ENCODE measurements at places on chromosomes 7 and 10. TPM values are rescaled to one million over a fixed set of nuclear protein-coding genes. Genes with fewer than 3 reads are reported as not detected.

STEAP1 gene
- polyA plus RNA-seq: 1.7 TPM

- no peak for DNase-seq
Observed at GRCh38 chr10:110481919-110482318, 15.8 kb upstream of the DUSP5 start.

DNA sequence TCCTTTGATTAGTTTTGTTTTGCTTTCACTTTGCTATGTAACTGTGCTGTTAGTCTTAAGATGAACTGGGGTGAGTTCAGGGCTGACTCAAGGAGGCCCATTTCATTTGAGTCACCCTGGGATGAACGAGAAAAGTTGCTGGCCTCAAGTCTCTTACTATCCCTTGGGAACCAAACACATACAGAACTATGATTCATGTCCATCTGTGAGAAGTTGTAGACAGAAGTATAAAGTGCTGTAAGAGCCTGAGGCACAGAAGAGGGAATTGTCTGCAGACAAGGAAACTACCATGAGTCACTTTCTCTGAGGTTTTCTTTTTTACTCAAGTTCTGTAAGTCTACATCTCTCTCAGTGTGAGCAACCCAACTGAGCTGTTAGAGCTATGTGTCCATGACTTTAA is 179.8 kb upstream of the CSTF2T start:
- no peak for DNase-seq

P4HA1 gene
- polyA plus RNA-seq: 84.2 TPM

DNA sequence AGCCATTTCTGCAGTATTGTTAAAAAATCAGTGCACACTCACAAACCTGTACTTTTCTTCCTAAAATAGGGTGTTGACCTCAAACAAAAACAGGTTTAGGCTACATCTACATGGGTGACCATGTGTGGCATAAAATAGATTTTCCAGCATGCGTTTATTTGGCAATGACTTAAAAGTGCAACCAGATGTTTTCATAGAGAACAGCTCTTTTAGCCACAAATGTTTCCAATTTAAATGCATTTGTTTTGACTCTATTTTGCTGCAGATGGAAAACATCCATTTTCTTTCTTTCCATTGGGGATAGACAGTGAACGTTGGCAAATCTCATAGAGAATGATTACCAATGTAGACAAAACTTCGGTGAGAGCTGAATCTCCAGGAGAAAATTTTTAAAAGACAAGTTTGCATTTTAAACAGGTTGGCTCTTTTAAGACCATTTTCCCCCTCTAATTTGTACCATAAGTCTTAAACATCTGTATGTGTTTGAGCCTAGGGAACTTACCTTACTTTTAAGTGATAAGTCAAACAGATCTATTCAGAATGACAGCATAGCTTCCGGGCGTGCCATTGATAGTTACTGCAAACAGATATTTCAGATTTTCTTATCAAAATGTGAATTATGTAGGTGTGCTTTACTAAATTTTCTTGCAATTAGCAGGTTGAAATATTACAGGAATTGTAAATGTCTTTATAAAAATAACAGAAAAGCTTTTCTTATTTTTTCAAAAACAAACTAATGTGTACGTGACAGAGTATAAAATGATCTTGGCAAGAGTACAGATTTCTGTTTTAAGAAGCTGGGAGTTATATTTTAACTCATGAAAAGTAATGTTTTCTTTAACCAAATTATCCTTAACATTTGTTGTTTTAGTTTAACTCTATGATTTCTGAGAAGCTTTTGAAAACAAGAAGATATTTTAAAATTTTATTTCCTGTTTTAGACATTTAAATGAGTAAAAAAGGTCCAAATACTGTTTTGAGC is 144.9 kb downstream of the HGF start:
- DNase-seq: no peak

GRCh38 chr10:106508950-106509349 is 655.6 kb downstream of the SORCS1 start:
- no peak for DNase-seq

DNA sequence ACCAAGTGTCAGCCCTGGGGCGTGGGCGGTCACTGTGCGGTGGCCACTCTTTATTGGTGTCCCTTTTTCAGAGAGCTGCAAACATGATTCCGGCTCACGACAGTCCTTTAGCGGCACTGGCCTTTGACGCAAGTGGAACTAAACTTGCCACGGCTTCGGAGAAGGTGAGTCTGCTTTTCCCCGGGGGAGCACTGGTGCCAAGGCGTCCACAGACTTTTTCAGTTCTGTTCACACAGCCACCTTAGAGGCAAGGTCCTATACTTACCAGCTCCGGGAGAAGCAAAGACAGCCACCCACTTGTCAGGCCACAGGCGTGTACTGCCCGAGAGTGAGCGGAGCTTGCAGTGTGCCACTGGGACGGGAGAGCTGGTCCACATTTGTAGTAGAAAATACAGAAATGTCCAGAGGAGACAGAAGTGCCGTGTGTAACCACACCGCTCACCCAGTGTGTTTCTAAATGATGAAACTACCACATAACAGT is 27.9 kb downstream of the WIPI2 start:
- DNase-seq: no peak

AKR1D1 gene
- polyA plus RNA-seq: 0.16 TPM

GRCh38 chr7:23003505-23004246 is 10.3 kb downstream of the HYCC1 start:
- DNase-seq: no peak

- DNase-seq: no peak
Observed at GRCh38 chr7:155884225-155885166, 72.2 kb upstream of the SHH start.

- no peak for DNase-seq
Observed at GRCh38 chr10:114482480-114483304, 78.4 kb upstream of the AFAP1L2 start.

SEPTIN7 gene
- polyA plus RNA-seq: 411 TPM

PAX4 gene
- polyA plus RNA-seq: not detected

GRCh38 chr10:77899690-77900089 is 26.9 kb downstream of the DLG5 start:
- no peak for DNase-seq

- no peak for DNase-seq
Observed at GRCh38 chr7:141754939-141755338, 9.0 kb upstream of the TAS2R3 start.

TET1 gene
- polyA plus RNA-seq: 15.9 TPM

- no peak for DNase-seq
Observed at GRCh38 chr7:87471473-87471872, 4.0 kb downstream of the ABCB4 start.

GRCh38 chr10:24430591-24430990 is 221.7 kb downstream of the KIAA1217 start:
- no peak for DNase-seq

SLC13A1 gene
- not detected for polyA plus RNA-seq

GRCh38 chr7:156896388-156897022 is 3.5 kb upstream of the LMBR1 start:
- no peak for DNase-seq

DNA sequence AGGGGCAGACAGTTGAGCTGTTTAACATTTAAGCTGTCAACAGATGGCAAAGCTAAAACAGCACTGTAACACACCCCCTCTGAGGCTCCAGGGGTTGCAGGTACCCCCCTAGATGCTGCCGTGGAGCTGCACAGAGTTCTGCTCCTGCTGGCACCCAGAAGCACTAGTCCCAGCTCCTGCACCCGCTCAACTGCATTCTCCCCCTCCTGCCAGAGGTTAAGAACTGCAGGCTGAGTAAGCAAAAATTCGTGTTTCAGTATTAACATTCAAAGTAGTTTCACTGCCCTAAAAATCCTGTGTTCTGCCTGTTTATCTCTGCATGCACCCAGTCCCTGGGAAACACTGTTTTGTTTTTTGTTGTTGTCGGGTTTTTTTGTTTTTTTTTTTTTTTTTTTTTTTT is 790.8 kb upstream of the KCND2 start:
- DNase-seq: no peak

TLX1 gene
- not detected for polyA plus RNA-seq

DNA sequence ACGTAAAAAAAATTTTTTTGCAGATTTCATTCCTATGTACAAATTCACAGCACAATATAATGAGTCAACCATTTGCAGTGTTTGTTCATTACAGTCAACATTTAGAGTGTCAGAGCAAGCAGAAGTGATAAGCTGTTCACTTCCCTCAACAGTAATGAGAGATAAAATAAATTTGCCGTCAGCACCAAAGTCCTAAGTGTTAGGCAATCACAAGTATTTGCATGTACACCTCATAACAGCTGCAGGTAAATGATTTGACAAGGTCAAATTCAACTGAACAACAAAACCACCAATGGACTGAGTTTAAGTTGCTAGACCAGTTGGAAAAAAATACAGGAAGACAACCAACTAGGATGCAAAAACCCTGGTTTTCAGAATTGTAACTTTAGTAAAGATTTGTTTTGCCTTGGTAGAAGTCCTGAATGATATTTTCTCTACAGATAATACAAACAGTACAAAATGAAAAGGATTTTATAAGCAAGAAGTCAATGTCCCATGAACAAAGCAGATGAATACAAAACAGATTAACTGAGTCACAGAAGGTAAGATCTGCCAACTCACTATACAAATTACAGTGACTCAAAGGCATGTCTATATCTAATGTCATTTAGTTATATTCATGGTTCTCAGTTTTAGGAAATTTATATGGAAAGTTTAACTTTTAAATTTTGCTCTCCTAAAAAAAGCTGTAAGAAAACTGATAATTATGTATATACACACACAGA is 10.4 kb downstream of the RAPGEF5 start:
- no peak for DNase-seq

- DNase-seq: no peak
Observed at GRCh38 chr10:124648131-124648475, 96.1 kb downstream of the FAM53B start.

DNA sequence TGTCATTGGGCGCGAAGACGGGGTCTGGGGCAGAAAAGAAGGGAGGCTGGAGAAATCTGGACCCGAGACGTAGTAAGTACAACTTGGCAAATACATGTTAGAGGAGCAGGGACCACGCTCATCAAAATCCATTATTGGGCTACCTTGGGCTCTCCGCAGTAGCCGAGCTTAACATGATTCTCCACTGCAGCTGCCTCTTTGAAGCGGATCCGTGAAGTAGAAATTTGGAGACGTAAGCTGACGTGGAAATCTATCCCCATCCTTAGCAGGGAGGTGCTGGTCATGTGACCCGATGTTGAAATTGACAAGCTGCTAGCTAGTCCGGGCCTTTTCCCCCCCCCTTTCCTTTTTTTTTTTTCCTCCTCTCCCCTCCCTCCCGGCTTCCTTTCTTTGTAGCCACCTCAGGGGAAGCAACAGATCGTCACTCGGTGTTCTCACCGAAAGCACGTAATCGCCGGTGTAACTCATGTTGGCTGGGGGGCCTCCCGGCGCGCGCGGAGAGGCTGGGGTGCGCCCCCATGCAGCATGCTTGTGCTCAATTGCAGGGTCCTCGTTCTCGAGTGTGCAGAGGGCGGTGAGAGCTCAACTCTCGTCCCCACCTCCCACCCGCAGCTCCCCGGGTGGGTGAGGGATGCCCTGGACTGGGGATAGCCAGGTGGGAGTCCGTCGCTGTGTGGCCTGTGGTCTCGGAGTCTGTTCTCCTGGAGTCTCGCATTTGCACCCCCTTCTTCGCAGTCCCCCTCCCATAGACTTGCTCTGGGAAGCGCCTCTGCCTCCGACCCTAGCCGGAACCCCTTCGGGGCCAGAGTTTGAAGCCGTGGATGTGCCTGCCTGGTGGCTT is at the start of gene HOXA11:
Gene HOXA11, minus strand, starts transcription at position 220 of the 841 bp plus-strand sequence. Its CDS starts 88 bp downstream, at position 132.
- DNase-seq: no peak

SPDYE11 gene
- polyA plus RNA-seq: 0.98 TPM

PTF1A gene
- not detected for polyA plus RNA-seq

IFIT1B gene
- 0.51 TPM for polyA plus RNA-seq

DNA sequence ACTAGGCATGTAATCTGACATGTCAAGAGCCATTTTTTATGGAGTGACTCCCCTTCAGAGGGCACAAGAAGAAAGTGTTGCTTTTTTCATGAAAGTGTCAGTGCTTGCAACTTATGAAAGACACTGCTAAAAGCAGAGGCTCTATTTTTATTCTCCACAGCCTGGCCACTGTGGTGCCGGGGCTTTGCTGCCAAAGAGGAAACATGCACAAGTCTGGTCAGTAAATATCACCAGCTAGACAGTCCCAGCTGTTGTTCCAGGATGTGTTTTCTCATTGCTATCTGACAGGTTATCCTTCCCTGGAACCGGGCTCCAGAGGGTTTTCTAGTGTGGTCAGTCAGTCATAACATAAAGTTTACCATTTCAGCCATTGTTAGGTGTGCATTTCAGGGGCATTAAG is 180.7 kb upstream of the PITRM1 start:
- no peak for DNase-seq

GRCh38 chr7:25014756-25015155 is 34.8 kb upstream of the OSBPL3 start:
- no peak for DNase-seq

TWIST1 gene
- 0.31 TPM for polyA plus RNA-seq

C7orf33 gene
- polyA plus RNA-seq: not detected

CYP3A4 gene
- polyA plus RNA-seq: 0.16 TPM

DNA sequence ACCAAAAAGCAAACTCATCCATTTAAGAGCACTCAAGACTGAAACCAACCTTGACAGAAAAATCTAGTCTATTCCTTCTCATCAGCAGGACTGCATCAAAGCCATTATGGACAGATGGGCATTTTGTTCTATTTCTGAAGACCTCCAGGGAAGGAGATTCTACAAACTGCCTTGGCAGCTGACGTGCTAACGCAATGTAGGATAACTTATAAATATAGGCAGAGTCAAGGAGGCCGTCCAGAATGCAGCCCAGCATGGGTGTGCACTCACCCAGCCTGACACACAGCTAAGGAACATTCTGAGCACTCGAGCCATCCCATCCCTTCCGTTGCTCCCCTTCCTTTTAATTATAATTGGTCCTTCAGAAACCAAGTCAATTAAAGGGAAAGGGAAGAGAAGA is 25.3 kb upstream of the NEBL start:
- no peak for DNase-seq

ADIRF gene
- 31.3 TPM for polyA plus RNA-seq

DNA sequence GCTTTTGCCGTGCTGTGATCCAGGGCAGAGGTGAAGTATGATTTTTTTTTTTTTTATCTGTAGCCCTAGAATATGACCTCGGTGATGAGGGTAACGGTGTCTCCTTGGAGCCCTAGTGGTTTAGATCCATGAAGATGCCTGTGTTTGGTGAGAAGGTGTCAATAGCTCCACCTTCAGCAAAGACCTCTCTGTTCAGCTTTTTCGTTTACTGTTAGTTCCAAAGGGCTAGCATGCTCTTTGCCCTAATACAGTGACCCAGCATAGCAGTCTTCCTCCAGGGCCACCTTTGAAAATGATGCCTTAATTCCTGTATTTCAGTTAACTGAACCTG is 746 bp upstream of the MRPS16 start:
- no peak for DNase-seq

- no peak for DNase-seq
Observed at GRCh38 chr7:24140001-24140400, 144.0 kb upstream of the NPY start.

DNA sequence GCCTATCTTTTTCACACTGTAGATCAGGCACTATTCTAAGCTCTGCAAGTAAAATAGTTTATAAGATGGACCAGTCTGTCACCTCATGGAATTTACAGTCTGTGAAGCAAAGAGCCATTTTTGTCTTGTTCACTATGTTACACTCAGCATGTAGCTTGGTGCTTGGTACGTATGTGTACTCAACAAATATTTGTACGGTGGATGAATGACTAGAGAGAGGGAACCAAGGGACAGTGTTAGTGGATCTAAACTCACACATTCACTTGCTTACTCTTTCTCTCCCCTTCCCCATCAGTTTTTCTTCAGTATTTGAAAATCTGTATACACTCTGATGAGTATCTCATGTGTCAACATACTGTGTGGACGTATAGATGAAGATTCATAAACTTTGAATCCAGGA is 45.9 kb downstream of the PTF1A start:
- no peak for DNase-seq

- no peak for DNase-seq
Observed at GRCh38 chr7:20200971-20201370, 16.2 kb downstream of the MACC1 start.
